GM18507 (cell line): ENCODE measurements at places on chromosomes 2 and 18.

GRCh38 chr2:2542316-2542715 lies 211.2 kb upstream of the MYT1L start:
- no peak for DNase-seq

- peak; percentile 15 for DNase-seq
Observed at GRCh38 chr2:26982102-26982742, 11.8 kb downstream of the MAPRE3 start.

DNA sequence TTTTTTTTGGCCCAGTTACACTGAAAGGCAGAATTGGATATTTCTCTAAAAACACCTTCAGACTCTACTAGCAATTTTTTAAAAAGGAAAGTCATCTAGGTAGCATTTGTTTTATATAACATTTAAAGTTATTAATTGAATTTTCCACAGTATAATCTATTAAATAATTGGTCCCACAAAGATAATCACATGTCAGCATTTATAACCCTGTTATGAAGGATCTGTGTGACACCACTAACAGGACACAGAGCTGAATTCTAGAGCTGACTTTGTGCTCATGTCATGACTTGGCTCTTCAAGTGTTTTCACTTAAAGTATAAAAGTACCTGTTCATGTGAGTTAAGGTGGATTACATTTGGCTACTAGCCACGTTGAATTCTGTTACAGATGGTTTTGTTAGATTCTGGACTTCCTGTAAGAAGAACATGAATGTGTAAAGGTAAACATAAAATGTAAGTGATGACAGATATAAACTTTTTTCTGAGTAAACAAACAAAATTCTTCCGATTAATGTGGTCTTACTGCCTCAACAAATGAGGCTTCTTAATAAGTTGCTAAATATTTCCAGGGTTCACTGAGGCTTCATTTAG lies 69.1 kb upstream of the PROKR1 start:
- no peak for DNase-seq

GRCh38 chr2:148042219-148042618 lies 21.3 kb downstream of the MBD5 start:
- DNase-seq, result no peak

DNA sequence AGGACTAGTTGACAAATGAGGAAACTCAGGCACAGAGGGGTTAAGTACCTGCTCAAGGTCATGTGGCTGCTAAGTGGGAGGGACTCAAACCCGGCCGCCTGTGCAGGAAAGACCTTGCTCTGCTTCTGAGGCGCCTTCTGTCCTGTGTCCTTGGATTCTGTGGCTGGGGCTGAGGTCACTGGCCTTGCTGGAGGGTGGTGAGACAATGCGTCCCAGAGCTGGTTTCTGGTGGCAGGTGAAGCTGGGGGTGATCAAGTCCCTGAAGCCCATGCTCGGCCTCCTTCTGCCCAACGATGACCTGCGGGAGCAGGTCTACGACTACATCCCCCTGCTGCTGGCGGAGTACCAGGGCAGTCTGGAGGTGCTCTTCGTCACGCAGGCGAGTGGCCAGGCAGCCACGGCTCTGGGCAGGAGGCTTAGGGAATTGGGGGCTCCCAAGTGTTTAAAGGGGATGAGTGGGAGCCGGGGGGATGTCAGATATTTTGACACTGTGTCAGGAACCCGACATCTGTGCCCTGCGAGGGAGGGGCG lies 16.1 kb downstream of the MROH2A start:
- no peak for DNase-seq

GRCh38 chr2:218216336-218216673 lies 684 bp upstream of the ARPC2 start:
- no peak for DNase-seq

GRCh38 chr2:69390001-69390400 lies 3.0 kb upstream of the GFPT1 start:
- DNase-seq, result no peak

GRCh38 chr2:241157841-241158545 lies 7.7 kb downstream of the PPP1R7 start:
- DNase-seq, result no peak

GRCh38 chr18:63402246-63403162 lies 19.8 kb downstream of the VPS4B start:
- no peak for DNase-seq

DNA sequence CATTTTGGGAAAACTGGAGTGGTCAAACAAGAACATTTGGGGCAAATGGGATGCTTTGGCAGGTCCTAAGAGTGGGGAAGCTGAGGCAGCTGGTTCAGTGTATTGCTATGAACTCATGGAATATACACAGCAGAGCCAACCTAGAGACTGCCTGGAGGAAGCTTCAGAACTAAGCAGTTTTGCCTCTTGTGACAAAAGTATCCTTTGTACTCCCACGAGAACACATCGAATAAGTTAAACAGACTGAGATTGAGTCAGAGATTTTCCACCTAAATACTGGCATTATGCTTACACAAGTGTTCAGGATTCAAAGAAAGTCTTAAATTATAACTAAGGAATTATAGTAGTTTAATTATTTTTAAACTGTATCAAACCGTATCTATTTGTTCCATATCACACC lies 5.2 kb upstream of the ARMC9 start:
- DNase-seq, result no peak
